ENCODE measurements at places on chromosomes 4 and X.
A peak's percentile ranks its signal among the peaks of the same experiment; 100 is the strongest.

DNA sequence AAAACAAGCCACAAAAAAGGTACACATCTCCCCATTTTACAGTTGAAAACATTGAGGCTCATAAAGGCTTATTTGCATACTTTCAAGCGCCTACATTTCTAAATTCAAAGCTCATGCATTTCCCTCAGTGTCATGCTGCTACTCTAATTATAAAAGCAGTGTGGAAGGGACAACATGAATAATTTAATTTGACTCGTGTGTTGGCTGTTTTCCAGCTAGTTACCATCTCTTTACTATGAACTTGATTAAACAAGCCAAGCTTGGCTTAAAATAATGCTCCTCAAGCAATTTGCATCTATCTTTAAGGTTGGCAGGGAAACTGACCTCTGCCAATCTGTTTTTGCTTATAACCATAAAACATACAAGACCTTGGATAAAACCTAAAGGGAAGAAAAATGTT, 252.5 kb upstream of the NEIL3 start:
- no peak for DNase-seq

DNA sequence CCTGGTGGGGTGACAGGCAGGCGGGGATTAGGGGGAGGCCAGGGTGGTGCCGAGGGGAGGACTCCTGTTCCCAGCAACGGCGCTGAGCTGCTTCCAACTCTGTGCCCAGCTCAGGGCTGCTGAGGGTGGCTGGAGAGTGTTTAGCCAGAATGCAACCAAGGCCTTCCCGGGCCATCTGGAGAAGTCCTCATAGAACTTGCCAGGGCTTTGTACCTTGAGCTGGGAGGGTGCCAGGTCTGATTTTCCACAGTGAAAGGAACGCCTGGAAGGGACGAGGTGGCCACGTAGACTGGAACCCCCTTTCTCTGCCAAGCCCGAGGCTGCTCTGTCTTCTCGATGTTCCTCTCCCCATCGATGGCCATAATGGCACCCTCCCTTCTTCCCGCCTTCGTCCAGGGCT, 57.0 kb upstream of the GPR78 start:
- DNase-seq = no peak

DNA sequence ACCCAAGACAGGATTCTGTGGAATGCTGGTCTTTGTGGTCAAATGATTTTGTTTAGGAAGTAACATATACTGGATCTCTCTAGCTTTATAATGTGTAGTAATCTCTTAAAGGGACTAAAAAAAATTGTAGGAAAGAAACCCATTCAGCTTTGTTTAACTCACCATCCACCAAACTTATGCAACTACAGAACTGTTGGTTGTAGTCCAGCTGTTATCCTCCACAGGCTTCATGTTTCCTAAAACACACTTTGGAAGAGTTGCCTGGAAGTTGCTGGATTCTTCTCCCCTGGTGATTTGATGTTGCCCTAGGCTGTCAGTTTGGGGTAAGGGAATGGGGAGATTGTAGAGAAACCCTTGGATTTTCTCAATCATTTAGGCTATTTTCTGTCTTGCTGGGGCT, 89.3 kb downstream of the RLIM start:
- no peak for DNase-seq

DNA sequence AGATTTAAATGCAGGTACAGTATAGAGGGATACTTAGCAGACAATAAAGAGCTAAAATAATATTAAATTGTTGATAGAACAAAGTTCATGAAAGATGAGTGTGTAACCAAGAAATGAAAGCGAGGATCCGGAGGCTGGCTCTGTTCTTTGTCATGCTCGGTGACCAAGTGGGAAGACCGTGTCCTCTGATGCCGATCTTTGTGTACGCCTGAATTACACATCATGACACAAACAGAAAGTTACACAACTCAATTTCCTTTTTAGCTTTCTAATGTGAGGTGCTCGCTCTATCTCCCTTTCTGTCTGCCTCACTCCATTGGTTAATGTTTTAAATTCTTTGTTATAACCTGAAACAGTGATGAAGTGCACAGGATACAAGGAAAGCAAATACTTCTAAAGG, 114.8 kb upstream of the NEIL3 start:
- DNase-seq = no peak

GRCh38 chrX:22527302-22527701, 254.6 kb downstream of the CBLL2 start:
- no peak for DNase-seq

- DNase-seq = no peak
Observed at GRCh38 chr4:98987720-98988119, 7.8 kb upstream of the METAP1 start.

- no peak for DNase-seq
Observed at GRCh38 chrX:8731559-8732395, at the start of gene ANOS1. Gene ANOS1, minus strand, starts transcription at chrX:8732137. Its CDS starts 101 bp downstream, at chrX:8732036.

- DNase-seq = no peak
Observed at GRCh38 chr4:90503677-90504076, 376.5 kb downstream of the CCSER1 start.

DNA sequence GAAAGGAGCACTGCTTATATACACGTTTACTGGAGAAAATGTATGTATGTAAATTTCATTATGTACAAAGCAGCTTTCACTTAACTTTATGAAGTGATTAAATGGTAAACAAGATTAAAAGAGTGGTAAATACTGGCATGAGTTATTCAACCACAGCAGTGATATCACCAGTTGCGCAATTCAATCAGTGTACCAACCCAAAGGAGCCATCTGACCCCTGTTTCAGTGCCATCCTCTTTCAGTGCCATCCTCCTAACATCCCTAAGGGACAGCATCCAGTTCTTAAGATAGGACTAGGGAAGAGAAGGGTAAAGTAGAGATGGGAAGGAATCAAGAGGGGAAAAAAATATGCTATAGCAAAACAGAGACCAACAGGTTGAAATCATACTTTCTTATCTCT, 16.2 kb downstream of the HPF1 start:
- no peak for DNase-seq

GRCh38 chrX:137033774-137034507, at the start of gene GPR101:
Gene GPR101, minus strand, starts transcription at chrX:137033995. Its CDS starts 2,321 bp downstream, at chrX:137031674.
- no peak for DNase-seq

GRCh38 chr4:76704133-76704881, 193.6 kb downstream of the SOWAHB start:
- DNase-seq = no peak

- DNase-seq = no peak
Observed at GRCh38 chr4:114272226-114272625, 292.8 kb upstream of the ARSJ start.

DNA sequence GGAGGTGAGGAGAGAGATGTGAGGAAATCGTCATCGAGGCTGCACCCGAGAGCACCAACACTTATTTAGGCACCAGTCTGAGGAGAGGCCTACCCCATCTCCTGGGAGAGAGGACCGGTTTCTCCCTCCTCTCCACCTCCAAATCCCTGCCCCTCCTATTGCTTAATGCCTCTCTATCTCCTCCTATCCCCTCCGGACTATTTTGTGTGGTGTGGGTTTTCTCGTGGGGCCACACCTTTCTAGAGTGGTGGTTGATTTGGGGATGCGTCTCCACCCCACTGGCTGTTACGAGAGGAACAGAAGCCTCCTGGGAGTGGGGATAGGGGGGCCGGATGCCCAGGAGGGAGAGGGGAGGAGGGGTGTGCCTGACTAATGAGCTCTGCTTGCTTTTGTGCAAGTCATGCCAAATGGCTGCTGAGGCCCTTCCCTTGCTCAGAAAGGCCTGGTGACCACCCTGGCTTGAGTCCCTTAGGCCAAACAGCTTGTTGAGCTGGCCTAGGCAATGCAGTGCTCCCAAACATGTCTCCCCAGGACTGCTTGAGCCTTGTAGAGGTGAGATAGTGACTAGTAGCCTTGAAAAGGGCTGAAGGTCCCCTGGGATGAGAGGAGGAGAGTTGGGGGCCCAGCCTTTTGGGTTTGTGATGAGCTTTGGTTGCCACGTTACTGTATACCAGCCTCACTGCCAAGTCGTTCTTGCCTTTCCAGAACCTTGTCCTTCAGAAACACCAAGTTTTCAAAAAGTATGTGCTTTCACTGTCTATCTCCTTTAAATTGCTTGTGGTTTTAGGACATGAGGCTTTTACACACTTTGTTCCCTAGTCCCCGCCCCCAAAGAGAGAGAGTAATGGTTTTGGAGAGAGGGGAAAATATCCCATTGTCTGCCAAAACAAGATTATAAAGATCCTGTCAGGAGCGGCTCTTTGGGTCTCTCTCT, 1.2 kb downstream of the MSN start:
- DNase-seq = peak; percentile 65

Measured in breast epithelium (tissue), 4 donors.